ENCODE measurements at places on chromosomes 2 and 18.

- peak; percentile 1 for DNase-seq
These were observed 48.5 kb upstream of the DTNA start for GRCh38 chr18:34661464-34662087.

- no peak for DNase-seq
These were observed 1368.4 kb upstream of the LRRTM1 start for GRCh38 chr2:81672923-81673322.

DNA sequence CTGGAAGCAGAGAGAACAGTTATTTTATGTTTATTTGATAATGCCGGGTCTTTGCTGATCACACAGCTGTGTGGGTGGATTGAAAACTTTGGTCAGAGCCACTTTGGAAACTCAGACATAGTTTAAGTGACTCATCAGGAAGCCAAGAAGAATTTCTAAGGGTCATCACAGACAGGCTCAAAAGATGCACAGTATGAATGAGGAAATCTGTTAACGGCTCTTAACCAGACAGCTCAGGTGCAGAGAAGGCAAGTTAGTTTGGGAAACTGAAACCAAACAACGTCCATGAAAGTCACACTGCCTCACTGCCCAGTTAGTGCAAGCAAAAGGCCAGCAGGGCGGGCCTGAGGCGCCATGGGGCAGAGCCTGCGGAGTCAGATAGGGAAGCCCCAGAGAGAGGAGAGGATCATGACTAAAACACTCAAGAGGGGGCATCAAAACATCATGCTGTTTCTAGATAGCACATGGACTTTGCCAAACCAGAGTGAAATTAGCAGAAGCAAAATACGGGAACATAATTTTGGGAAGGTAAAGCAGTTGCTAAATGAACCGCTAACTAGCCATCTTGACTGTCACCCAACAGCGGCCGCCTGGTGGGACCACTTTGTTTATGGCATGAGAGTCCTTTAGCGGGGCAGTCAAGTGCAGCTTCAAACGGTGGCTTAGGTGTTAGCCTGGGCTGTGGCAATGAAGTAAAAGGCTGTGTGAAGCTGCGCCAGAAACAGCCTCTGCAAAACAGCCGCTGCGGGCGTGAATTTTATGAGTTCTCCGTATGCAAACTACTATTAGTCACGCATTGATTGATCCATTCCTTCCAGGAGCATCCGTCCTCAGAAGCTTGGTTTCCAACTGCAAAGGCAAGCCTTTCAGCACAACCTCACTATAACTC, 101.2 kb downstream of the KCTD18 start:
- DNase-seq = peak; percentile 63

DNA sequence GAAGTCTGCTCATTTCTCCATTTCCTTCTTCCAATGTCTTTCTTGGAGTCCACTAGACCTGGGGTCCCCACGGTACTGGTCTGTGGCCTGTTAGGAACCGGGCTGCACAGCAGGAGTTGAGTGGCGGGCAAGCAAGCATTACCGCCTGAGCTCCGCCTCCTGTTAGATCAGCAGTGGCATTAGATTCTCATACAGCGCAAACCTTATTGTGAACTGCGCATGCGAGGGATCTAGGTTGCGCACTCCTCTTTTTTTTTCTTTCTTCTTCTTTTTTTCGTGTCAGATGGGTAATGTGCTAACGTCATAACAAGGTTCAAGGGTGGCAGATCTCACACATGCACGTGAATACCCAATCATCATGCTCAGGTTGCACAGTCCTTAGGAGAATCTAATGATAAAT, 53.1 kb upstream of the DLX2 start:
- DNase-seq = no peak

DNA sequence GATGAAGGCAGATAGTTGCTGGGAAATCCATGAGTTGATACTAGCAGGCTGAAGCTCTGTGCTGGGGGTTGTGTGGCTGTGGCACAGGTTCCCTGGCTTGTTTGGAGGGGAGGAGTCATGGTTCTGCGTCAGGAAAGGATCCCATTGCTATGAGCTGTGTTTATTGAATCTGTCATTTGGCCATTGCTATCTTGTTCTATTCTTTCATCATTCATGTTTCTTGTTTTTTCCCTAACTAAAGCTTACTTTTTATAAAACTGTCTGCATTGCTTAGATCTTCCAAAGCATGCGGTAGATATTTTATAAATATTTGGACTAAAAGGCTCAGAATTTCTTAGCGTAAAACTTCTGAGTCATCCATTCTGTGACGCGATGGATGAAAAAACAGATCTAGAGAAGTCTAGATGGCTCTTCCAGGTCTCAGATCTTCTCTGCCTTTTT, 335.3 kb downstream of the PTPRM start:
- DNase-seq = no peak

- no peak for DNase-seq
These were observed 76.9 kb downstream of the MYO1B start for GRCh38 chr2:191321861-191322662.

DNA sequence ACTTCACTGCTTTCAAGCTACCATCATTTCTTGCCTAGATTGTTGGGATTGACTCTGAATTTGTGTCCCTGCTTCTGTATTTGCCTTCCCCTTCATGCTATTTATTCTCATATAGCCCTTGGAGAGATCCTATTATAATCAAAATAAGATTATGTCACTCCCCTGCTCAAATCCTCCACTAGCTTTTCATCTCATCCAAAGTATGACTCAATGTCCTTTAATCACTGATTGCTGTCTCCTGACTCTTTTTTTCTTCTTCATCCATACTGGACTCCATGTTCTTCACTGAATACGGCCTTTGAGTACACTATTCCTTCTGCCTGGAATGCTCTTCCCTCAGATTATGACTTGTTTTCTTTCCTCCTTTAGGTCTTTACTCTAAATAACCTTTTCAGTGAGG, 5.0 kb downstream of the RBKS start:
- no peak for DNase-seq

GRCh38 chr2:189613077-189613636, 32.6 kb upstream of the SLC40A1 start:
- DNase-seq = no peak

- no peak for DNase-seq
These were observed 11.1 kb upstream of the INO80C start for GRCh38 chr18:35508746-35509338.
